ENCODE measurements at places on chromosomes 7 and 10. TPM values are rescaled to one million over a fixed set of nuclear protein-coding genes. Genes with fewer than 3 reads are reported as not detected.

The WNT8B gene
- not detected for total RNA-seq

The ERVW-1 gene
- not detected for total RNA-seq

DNA sequence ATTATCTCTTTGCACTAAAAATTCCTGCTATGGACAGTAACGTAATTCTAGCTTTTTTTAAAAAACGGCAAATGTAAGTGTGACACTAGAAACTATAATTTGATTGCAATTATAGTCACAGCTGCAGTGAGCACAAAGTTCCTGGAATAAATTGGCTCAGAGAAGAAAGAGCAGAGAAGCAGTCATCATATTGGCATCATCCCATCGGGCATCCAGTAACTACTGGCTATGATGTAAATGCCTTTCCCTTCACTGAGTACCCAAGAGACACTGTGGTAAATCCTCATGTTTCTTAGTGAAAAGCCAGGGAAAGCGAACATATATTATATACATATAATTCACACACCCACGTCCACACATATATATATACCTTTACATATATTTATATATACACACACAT is 43.6 kb downstream of the PIP4K2A start:
- DNase-seq, result no peak

The ATP6V0A4 gene
- total RNA-seq, result not detected

DNA sequence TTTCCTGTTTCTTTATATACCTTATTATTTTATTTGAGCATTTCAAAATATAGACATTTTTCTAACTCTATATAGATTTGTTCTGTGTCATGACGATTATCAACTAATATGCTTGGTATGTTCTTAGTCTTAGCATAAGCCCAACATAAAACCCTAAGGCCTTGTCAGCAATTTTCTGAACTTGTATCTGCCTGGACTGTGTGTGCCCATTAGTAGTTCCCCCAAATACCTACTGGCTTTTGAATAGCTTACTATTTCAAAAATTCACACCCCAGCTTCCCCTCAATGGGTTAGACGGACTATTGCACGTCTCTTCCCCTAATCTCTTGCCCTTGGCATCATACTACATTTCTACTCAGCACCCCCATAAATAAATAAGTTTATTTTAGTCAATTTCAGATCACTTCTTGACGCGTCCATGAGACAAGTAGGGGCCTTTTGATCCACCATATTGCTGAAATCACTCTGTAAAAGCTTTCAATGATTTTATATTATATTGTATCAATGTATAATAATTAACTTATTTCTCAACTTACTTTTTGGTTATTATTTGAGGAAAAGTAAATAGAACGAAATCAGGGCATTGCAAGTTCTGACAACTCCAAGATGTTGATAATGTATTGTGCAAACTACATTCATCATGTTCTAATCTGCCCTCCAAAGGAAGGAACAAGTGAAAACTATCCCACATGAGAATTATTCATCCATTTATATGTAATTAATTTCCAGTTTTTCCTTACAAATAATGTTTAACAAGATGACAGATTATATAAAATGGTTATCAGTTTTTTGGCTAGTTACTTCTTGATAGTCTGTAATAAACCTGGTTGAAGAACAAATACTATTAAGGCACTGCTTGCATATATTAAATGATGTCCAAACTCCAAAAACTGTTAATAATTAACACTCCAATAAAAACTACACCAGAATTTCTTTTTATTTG is 1.1 kb upstream of the AKR1C3 start:
- DNase-seq, result no peak

DNA sequence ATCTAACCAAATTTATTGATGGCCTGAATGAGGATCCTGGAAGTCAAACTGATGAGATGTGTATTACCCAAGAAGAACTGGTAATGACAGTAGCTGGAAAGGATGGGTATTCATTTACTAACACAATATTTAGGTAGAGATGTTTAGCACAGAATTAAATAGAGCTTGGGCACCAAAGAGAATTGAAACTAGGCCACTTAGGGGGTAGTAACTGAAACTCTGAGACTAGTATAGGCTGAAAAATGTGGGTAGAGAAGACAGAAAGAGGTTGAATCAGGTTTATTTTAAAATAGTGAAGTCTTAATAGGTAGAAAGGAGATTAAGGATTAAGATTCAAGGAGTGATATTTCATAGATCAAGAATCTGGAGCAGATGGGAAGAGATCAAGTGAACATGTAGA is 155.8 kb downstream of the MLLT10 start:
- DNase-seq, result no peak

DNA sequence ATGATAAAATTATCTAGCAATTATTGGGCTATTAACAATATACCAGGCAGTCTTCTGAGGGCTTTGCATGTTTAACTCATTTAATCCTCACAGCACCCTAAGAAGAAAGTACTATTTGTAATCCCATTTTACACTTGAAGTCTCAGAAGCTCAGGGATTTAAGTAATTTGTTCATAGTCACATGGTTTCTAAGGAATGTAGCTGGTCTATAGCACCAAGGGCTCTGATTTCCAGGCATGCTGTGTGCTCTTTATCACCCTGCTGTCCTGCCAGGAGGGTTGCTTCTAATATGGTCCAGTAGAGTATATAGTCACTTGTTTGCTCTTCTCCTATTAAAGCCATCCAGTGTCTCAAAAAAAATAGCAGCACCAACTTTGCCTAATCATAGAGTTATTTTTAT is 417.2 kb downstream of the PLXDC2 start:
- no peak for DNase-seq

The HOXA11 gene
- total RNA-seq, result not detected

DNA sequence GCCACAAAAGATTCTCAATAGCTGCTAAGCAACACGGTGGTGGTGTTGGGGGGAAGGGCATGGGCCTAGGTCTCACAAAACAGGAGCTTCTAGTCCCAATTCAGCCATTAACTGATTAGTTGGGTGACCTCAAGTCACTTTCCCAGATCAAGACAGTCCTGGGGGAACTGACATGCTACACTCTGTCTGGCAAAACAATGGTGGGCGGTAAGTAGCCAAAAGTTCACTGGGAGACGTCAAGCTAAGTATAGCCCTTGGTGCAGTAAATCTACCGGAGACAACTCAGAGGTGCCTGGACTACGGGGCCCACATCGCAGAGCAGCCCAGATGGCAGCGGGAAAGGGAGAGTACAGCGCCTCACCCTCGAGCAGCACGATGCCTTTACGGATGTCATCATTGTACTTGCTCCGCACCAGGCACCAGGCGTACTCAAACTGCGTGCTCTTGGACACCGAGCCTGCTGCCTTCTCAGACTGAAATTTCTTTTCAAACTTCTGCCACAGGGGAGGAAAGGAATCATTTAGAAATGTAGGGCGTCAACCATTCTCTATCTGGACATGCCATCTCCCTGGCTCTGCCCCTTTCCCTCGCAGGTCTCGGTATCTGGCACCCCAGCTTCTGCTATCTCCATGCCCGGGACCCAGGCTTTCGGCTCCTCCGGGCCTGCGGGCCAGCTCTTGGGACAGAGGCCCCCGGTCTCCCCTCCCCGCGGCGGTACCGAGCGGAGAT is 1.1 kb downstream of the FIS1 start:
- no peak for DNase-seq

DNA sequence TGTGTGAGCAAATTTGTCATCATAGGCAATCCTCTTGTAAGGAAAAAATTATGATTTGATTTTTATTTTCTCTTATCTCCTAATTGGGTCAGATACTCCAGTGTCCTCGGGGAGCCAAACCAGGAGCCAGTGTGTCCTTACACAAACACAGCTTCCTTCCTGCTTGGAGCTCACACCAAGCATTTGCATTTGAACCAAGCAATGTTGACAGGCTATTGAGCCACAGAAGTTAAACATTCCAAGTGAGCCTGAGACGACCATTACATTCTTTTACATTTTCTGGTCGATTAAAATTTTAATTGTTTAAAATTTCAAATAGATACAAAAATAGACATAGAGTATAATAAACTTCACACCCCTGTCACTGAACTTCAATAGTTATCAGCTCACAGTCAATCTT is 194.8 kb downstream of the CFTR start:
- no peak for DNase-seq

- peak; percentile 81 for DNase-seq
These were observed 15.5 kb downstream of the CYTH3 start for GRCh38 chr7:6256677-6257535.

- no peak for DNase-seq
These were observed 671 bp upstream of the PAPSS2 start for GRCh38 chr10:87658858-87659555.

DNA sequence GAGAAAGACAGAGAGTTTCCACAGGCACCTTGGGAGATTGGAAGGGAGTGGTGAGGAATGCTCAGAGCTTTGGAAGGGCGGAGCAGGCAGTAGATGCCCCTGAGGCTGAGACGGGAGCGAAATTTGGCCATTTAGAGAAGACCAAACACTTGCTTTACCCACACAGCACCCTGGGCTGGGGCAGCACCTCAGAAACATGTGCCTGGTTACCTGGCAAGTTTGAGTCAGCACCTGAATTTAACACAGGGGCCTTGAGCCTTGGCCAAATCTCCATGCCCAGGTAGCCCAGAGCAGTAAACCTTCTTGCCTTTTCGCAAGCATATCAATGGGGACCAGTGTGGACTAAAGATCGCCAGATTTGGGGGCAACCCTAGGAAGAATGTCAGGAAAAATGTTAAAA is 111.9 kb upstream of the NFE2L3 start:
- no peak for DNase-seq

DNA sequence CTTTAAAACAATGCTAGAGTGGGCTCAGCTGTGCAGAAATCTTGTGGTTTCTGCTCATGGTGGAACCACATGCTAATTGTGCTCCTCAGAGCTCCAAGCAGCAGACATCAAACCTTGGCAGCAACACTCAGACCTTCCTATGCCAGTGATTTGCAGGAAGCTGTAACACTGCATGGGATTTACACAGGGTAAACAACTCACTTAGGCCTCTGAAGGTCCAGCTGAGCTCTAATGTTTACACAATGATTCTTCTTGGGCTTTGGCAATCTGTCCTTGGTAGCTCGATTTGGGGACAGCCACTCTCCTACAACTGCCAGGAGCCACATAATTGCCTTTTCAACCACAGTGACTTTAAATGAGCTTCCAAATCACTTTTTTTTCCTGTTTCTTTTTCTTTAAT is 97.7 kb upstream of the PDLIM1 start:
- peak; percentile 80 for DNase-seq

GRCh38 chr10:878333-878759 is 53.2 kb downstream of the LARP4B start:
- DNase-seq, result no peak

GRCh38 chr10:99656199-99657064 is 2.9 kb upstream of the ENTPD7 start:
- DNase-seq, result no peak

DNA sequence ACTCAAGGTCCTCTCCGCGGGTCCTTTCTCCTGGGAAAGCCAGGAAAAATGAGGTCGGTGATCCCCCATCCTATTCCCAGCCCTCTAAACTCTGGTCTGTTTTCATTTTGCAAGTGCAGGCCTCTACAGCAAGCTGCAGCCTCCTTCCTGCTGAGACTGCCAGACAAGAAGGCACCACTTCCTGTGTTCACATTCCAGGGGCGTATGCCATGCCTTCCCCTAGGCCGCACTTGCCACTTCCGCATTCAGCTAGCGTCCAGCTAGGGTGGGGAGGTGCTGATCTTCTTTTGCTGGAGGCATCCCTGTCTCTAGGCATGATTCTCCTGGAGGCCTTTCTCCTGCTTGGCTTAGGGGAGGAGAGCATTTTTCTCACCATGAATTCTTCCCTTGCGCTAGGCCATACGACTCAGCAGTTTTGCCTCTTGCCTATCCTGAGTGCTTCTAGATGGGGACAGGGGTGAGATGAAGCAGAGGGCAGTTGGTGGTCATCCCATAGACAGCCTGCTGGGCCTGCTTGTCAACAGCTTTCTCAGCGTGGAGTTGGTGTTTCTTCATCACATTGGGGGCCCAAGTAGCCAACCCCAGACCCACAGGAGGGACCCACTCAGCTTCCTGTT is 328.9 kb downstream of the RPS24 start:
- no peak for DNase-seq

GRCh38 chr7:130096243-130096827 is 26.0 kb downstream of the KLHDC10 start:
- no peak for DNase-seq

- DNase-seq, result no peak
These were observed 195.0 kb upstream of the PRPS1L1 start for GRCh38 chr7:18222636-18223035.

The DBF4 gene
- total RNA-seq, result not detected

The SH2D4B gene
- total RNA-seq, result not detected

DNA sequence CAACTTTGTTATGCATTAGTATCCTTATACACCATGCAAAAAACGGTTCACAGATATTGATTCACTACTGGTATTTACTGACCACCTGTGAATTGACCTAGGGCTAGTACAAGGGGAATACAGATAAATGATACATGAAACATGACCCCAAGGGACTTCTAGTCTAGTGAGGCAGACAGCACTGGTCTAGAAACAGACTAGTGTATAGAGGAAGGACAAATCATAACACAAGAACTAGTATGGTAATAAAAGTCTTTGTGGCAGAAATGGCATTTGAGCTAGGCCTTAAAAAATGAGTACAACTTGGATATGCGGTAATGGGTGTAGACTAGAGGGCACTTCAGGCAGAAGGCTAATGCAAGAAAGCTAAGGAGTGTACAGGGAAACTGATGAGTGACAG is 86.6 kb downstream of the SLC25A13 start:
- no peak for DNase-seq

DNA sequence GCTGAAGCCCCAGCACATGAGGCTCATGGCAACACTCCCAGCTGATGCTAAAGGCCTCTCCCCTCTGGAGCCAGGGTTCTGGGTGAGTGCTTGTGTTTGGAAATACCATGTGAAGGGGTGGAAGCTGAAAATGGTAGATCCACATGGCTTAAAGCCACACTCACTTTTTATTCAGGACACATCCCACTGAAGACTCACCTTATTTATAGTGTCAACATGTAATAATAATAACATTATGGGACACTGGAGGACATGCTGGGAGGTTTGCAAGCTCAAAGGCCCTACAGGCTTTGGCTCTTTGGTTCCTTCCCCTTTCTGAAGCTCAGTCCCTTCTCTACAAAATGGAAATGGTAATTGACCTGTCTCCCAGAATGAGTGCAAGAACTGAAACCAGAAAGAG is 318.0 kb downstream of the GRID1 start:
- DNase-seq, result no peak

GRCh38 chr10:12974491-12975199 is 26.9 kb downstream of the CCDC3 start:
- DNase-seq, result no peak

Data from ascending aorta (tissue), 2 donors.